ENCODE measurements at places on chromosomes 7 and 10. TPM values are rescaled to one million over a fixed set of nuclear protein-coding genes. Genes with fewer than 3 reads are reported as not detected.

DNA sequence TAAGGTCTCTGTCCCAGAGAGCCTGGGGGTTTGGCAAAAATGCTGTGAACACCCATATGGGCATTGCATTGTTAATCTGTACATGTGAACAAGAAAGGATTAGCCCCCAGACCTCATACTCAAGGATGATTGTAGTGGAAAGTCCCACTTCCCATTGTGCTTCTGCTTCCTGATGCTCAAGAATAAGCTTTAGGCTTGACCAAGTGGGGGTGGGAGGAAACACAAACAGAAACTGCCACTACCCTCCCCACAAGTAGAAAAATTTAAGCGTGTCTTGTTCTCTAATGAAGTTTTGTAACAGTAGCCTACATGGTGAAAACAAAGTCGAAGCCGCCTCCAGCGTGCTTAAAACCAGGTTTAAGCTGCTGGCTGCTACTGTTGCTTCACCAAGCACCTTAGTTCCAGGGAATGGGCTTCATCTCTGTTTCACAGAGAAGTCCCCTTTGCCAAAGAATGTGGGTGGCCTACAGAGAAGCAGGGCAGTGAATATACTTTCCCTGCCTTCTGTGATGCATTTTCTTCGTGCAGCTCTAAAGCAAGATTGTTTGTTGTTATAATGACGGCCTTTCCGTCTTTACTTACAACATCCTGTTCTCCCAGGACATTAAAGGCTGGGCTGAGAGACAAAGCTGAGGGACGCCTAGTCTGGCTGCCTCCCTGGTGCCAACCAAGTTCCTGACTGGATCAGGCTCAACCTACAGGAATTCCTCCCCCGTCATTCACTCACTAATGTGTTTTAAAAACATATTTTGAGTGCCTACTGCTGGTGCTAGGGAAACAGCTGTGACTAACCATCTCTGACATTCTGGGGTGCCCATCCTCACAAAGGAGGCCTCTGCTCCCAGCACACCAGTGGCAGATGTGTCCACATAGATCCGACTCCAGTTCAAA lies 32.1 kb upstream of the CCSER2 start:
- no peaks in the 10 kb centered on the region for H3K4me1 ChIP-seq
- no peak overlapping the region for H3K27ac ChIP-seq
- H3K36me3 ChIP-seq = no peaks in the 10 kb centered on the region
- H3K27me3 ChIP-seq = no peaks in the 10 kb centered on the region
- H3K4me3 ChIP-seq = no peak overlapping the region

Gene TNRC18
- 37.2 TPM for total RNA-seq

DNA sequence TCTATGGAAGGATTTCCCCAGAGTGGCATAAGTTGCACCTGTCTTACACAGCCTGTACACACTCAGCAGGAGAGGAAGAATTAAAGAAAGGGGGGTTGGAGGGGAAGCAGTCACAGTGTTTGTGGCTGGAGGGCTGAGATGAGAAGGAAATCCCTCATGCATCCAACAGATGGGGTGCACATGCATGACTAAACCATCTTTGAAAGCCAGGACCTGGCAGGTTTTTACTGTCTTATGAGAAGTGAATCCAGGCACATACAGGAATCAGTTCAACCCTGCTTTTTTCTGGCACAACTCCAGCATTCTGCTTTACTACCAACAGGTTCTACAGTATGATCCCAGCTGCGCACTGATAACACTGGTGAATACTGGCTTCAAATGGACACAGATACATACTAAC lies 107.7 kb downstream of the CACNA2D1 start:
- no peaks in the 10 kb centered on the region for H3K4me1 ChIP-seq
- no peak for DNase-seq
- H3K27ac ChIP-seq = no peak overlapping the region
- H3K36me3 ChIP-seq = no peaks in the 10 kb centered on the region
- H3K4me3 ChIP-seq = no peak overlapping the region

GRCh38 chr7:150927956-150928344 lies 50.2 kb downstream of the KCNH2 start:
- no peaks in the 10 kb centered on the region for H3K4me1 ChIP-seq
- no peaks in the 10 kb centered on the region for H3K36me3 ChIP-seq
- DNase-seq = no peak
- H3K27ac ChIP-seq = no peak overlapping the region
- H3K4me3 ChIP-seq = no peak overlapping the region

GRCh38 chr10:118501637-118502440 lies 93.6 kb downstream of the PRLHR start:
- no peak overlapping the region for H3K4me3 ChIP-seq
- H3K4me1 ChIP-seq = no peaks in the 10 kb centered on the region
- H3K27me3 ChIP-seq = peaks cover 7% of the 10 kb centered on the region
- DNase-seq = no peak
- no peaks in the 10 kb centered on the region for H3K36me3 ChIP-seq

DNA sequence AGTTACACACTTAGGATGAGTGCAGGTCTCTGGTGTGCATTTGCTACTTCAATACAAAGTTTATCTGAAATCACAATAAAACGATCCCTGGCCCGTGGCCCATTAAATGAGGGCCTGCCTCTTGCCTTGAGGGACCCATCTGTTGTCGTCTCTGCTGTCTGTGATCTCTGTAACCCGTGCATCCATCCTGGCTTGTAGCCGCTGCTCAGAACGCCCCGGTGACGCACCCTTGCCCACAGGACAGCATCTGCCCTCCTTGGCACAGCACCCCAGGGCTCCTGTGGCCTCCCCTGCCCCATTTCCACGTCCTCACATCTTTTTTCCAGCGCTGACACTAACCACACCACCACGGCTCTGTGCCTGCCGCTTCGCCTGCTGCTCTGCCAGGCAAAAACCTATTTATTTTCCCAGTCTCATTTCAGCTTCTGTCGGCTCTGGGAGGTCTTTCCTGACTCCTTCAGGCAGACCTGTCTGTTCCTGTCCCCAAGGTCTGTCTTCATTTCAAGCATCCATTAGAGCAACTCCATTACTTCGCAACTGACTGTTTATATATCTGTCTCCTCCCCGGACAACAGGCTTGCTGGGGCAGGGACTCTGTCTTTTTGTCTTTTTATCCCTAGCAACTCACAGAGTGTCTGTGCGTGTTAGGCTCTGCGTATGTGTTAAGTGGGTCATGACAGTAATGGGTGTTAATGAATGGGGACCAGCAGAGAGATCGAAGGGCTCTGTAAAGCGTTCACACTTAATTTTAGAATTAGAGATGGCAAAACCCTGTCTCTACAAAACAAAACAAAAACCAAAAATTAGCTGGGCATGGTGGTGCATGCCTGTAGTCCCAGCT lies 16.4 kb downstream of the CARD11 start:
- peaks cover 11% of the 10 kb centered on the region for H3K4me1 ChIP-seq
- H3K36me3 ChIP-seq = no peaks in the 10 kb centered on the region
- H3K4me3 ChIP-seq = no peak overlapping the region
- no peak for DNase-seq
- H3K27ac ChIP-seq = no peak overlapping the region

Gene WAC
- 82.6 TPM for total RNA-seq

GRCh38 chr7:22008087-22008486 lies 62.4 kb upstream of the CDCA7L start:
- no peak overlapping the region for H3K4me3 ChIP-seq
- H3K36me3 ChIP-seq = no peaks in the 10 kb centered on the region
- no peaks in the 10 kb centered on the region for H3K27me3 ChIP-seq
- H3K4me1 ChIP-seq = no peaks in the 10 kb centered on the region
- H3K27ac ChIP-seq = no peak overlapping the region

- no peaks in the 10 kb centered on the region for H3K36me3 ChIP-seq
- peaks cover 9% of the 10 kb centered on the region for H3K4me1 ChIP-seq
- DNase-seq = peak; percentile 66
- H3K27ac ChIP-seq = no peak overlapping the region
- peaks cover 25% of the 10 kb centered on the region for H3K27me3 ChIP-seq
These were observed 523 bp upstream of the CDH23 start for GRCh38 chr10:71396084-71396710.

DNA sequence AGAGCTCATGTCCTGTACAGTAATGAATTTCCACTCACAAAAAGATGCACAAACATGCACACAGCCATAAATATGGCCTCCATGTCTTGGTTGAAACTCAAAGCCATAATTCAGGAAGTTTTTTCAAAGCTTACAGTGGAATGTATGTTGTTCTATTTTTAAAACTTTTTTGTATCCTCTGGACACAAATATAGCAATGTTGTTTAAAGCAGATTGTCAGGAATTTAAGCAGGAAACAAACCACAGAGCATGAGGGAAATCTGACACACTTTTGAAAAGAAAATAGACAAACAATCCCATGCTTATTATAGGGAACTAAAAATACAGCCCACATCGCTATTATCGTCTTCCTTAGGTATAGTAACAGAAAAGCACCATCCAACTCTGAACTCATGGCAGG lies 21.5 kb downstream of the LRRN3 start:
- no peaks in the 10 kb centered on the region for H3K27me3 ChIP-seq
- peaks cover 27% of the 10 kb centered on the region for H3K4me1 ChIP-seq
- H3K27ac ChIP-seq = no peak overlapping the region
- H3K4me3 ChIP-seq = no peak overlapping the region
- no peaks in the 10 kb centered on the region for H3K36me3 ChIP-seq
- DNase-seq = no peak

Gene TM9SF3
- 85.1 TPM for total RNA-seq

Gene TAS2R16
- not detected for total RNA-seq

DNA sequence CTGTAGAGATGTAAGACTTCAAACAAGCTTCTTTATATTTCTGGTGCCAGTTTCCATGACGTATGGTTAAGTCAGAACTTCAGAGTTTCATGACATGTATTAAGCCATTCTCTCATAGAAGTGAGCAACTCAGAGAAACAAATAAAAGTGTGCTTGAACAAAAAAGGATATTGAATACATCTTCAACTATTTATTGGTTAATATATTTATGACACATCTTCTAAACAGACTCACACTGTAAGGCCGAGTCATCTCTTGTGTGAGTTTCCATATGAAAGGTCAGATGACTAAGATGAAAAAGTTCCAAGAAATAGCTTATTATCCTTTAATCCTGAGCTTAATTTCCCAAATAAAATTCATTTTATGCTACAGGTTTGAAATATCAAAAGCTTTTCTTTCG lies 105.5 kb upstream of the CSTF2T start:
- DNase-seq = no peak
- H3K4me1 ChIP-seq = peaks cover 13% of the 10 kb centered on the region
- H3K27ac ChIP-seq = no peak overlapping the region

- H3K4me1 ChIP-seq = no peaks in the 10 kb centered on the region
- H3K4me3 ChIP-seq = no peak overlapping the region
- no peaks in the 10 kb centered on the region for H3K27me3 ChIP-seq
- no peak overlapping the region for H3K27ac ChIP-seq
- no peaks in the 10 kb centered on the region for H3K36me3 ChIP-seq
- DNase-seq = no peak
These were observed 305.5 kb downstream of the C7orf25 start for GRCh38 chr7:42606193-42606905.

Gene SFRP5
- total RNA-seq = 12.9 TPM

- no peaks in the 10 kb centered on the region for H3K36me3 ChIP-seq
- no peak for DNase-seq
- H3K4me1 ChIP-seq = no peaks in the 10 kb centered on the region
- no peak overlapping the region for H3K4me3 ChIP-seq
These were observed 13.5 kb upstream of the CSGALNACT2 start for GRCh38 chr10:43124574-43125273.

Gene EPHA1
- not detected for total RNA-seq

Gene TMEM236
- 1.9 TPM for total RNA-seq

Gene MINDY4
- total RNA-seq = 9.0 TPM

- DNase-seq = no peak
- no peak overlapping the region for H3K4me3 ChIP-seq
- no peaks in the 10 kb centered on the region for H3K36me3 ChIP-seq
- H3K4me1 ChIP-seq = no peaks in the 10 kb centered on the region
- H3K27ac ChIP-seq = no peak overlapping the region
- H3K27me3 ChIP-seq = no peaks in the 10 kb centered on the region
These were observed 51.3 kb upstream of the SEPTIN7 start for GRCh38 chr7:35749556-35749955.

GRCh38 chr7:2224491-2224928 lies 8.2 kb downstream of the MAD1L1 start:
- no peaks in the 10 kb centered on the region for H3K27me3 ChIP-seq
- H3K4me3 ChIP-seq = no peak overlapping the region
- no peaks in the 10 kb centered on the region for H3K4me1 ChIP-seq

- H3K4me1 ChIP-seq = no peaks in the 10 kb centered on the region
- DNase-seq = no peak
- no peaks in the 10 kb centered on the region for H3K36me3 ChIP-seq
- H3K27ac ChIP-seq = no peak overlapping the region
These were observed 176.1 kb downstream of the ABCA13 start for GRCh38 chr7:48347230-48347825.

GRCh38 chr7:77370606-77371005 lies 45.5 kb downstream of the GSAP start:
- no peak overlapping the region for H3K27ac ChIP-seq
- no peak for DNase-seq
- no peak overlapping the region for H3K4me3 ChIP-seq
- H3K4me1 ChIP-seq = no peaks in the 10 kb centered on the region

DNA sequence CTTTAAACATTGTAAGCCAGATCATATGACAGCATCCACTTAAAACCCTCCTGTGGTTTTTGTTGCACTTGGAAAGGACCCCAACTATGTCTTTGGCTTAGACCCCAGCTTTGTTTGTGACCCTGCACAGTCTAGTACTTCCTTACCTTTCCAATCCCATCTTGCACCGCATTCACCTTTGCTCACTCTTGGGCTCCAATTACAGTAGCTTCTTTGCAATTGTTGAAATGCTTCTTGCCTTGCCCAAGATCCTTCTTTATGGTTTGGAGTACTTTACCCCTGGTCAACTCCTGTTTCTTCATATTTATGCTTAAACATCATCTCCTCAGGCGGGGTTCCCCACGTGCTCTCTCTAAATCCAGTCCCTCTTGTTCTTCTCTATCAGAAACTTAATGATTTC lies 162.6 kb downstream of the PTEN start:
- H3K27ac ChIP-seq = no peak overlapping the region
- H3K4me1 ChIP-seq = no peaks in the 10 kb centered on the region
- H3K4me3 ChIP-seq = no peak overlapping the region
- no peaks in the 10 kb centered on the region for H3K36me3 ChIP-seq
- DNase-seq = no peak

- H3K27ac ChIP-seq = no peak overlapping the region
- no peaks in the 10 kb centered on the region for H3K36me3 ChIP-seq
- H3K4me3 ChIP-seq = no peak overlapping the region
- DNase-seq = no peak
These were observed 232 bp upstream of the GRID1 start for GRCh38 chr10:86366902-86367151.

- no peak overlapping the region for H3K4me3 ChIP-seq
- H3K36me3 ChIP-seq = no peaks in the 10 kb centered on the region
- H3K27me3 ChIP-seq = no peaks in the 10 kb centered on the region
- no peak overlapping the region for H3K27ac ChIP-seq
These were observed 504.9 kb downstream of the GRID1 start for GRCh38 chr10:85861513-85862197.

DNA sequence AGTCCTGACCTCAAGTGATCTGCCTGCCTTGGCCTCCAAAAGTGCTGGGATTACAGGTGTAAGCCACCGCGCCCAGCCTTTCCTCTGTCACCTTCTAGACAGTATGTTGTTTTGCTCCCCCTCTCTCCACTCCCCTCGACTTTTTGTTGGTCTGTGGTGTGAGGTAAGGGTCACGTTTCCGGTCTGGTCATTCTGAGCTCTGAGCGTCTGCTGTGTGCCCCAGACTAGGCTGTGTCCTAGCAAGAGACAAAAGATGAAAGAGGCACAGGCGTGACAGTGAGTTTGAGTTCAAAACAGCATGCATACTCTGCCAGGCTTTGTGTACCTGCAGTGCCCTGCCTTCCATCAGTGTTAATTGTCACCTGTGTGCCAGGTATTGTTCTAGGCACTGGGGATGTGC lies 87.4 kb upstream of the PPIF start:
- H3K4me1 ChIP-seq = peaks cover 23% of the 10 kb centered on the region
- peaks cover 5% of the 10 kb centered on the region for H3K36me3 ChIP-seq
- no peak overlapping the region for H3K4me3 ChIP-seq
- no peaks in the 10 kb centered on the region for H3K27me3 ChIP-seq
- no peak overlapping the region for H3K27ac ChIP-seq

Gene PIP
- total RNA-seq = not detected

All from adrenal gland (tissue), 19 donors.